ENCODE measurements at places on chromosomes 4 and X.

GRCh38 chrX:129842510-129843208, 1.0 kb downstream of the ZDHHC9 start:
- no peak for DNase-seq

- DNase-seq = no peak
Observed at GRCh38 chr4:1518997-1519700, 112.9 kb upstream of the NKX1-1 start.

DNA sequence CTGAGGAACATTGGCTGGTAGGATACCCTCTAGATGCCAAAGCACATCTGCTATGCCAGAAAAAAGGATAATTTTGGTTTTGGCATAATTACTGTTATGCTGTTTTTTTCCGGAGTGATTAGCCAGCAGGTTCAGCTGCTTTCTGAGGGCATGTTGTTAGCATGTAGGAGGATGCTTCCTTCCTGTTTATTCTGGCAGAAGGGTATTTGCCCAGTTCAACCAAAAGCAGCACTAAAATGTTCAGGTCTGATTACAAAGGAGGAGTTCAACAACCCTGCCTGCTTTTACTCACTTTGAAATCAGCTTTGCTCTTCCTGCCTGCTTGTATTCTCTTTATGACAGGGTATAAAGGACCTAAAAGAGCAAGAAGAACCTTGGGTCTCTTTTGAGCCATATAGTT, 21.9 kb downstream of the ERCC6L start:
- no peak for DNase-seq

DNA sequence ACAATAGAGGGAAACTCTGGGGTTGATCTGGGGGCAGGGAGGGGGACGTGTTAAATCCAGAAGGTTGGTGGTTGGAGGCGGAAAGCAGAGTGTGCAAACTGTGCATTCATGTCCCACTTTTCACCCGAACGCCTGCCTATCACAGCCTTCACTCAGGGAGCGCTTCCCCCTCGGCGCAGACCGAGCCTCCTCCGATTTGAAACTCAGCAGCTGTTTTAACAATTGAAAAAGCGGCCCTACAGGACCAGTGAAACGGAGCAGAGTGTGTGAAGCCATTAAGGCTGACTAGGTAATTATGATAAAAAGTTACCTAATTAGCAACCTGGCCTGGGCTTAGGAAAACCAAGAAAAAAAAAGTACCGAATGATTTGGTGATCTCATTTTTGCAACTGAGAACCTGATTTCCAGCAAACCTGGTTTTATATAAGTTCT, 685 bp upstream of the NDNF start:
- DNase-seq = no peak

DNA sequence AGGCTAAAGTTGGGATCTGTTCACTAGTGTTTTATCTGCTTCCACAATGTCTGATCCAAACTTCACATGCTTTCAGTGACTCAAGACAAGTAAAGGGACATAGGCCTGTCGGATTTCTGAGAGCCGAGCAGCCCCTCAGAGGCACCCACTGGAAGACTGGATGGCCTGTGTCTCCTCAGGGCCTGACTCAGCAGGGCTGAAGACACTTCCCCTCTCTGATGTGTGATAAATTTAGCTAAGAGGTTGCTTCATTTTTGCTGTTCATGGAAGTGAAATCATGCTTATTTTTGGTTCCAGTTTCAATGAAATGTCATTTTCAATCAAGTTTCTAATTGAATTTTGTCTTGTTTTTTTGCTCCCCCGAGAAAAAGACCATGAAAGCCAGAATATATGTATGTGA, 93.7 kb downstream of the MXRA5 start:
- no peak for DNase-seq

GRCh38 chrX:18886344-18887161, 97.4 kb downstream of the PHKA2 start:
- no peak for DNase-seq

GRCh38 chr4:147524601-147525000, 43.7 kb downstream of the EDNRA start:
- no peak for DNase-seq

DNA sequence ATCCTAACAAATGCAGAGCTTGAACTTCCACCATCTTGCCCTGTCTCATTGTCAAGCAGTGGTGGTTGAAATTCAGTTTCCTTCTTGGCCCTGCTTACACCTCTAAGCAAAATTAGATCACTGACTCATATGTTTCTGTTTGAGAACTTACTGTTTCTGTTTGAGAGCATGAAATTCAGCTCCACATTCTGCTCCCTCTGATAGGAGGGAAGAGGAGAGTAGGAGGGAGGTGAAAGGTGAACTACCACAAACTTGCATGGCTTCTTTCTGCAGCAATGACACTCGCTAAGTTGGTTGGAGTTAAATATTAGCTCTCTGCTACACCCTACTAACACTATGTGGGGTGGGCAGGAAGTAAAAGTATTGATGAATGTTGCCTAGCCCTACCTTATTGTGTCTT, 117.8 kb upstream of the EDA2R start:
- DNase-seq = no peak

DNA sequence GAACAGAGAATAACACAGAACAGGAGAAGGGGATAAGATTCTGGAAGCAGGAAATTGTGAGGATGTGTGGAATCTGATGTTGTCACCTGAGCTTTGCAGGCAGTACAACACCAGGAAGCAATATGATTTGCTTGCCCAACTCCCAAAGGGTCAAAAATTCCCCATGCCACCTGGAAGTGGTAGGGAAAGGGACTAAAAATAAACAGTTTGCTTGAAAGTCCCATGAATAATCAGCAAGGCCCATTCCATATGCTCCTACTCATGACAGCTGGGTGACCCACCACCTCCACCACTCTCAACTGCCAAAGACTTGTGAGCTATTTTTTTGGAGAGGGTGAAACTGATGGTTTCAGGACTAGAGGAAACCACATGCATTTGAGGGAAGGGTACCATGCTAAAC, 168.4 kb downstream of the KCNIP4 start:
- DNase-seq = no peak

- DNase-seq = no peak
Observed at GRCh38 chrX:110268886-110269285, 49.0 kb downstream of the AMMECR1 start.

DNA sequence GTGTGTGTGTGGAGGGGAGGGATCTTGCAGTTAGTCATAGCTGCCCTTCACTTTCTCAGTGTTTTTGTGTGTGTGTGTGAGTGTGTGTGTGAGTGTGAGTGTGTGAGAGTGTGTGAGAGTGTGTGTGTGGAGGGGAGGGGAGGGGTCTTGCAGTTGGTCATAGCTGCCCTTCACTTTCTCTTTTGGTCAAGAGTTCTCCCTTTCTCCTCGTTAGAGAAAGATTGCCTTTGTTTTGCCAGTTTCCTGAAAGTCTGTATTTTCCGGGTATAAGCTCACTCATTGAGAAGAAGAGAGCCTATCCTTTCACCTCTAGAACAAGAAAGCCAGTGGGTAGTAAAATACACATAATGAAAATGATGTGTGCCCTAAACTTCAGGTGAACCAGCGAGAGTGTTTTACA, 75.2 kb upstream of the ENPP6 start:
- DNase-seq = no peak

Data from stimulated activated CD8-positive, alpha-beta memory T cell treated with anti-CD3 and anti-CD28 coated beads, Interleukin-12 subunit alpha, Interleukin-12 subunit beta, amount 100 ng/mL, for 4 hours (primary cell).